ENCODE measurements at places on chromosomes 12 and 14.

DNA sequence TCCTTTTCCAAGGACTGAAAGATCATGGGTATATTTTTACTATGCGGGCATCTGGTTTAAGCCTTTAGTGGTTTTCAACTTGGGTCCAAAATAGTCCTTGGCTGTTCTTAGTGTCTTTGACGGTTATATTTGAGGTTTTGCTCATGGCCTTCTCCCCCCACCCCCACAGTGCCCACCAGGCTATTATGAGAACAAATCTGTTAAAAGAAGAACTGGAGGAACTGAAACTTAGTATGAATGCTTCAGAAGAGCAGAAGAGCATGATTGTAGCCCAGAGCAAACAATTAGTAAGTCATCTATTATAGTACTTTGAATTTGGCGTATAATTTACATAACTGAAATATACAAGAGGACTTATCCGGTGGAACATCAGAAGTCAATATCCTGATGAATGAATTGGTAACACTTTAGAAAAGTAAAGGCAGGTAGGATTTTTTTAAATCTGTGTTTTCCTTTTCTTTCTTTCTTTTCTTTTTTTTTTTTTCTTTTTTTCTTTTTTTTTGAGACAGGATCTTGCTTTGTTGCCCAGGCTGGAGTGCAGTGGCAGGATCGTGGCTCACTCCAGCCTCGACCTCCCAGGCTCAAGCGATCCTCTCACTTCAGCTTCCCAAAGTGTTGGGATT, 71.8 kb upstream of the BCAT1 start:
- DNase-seq: no peak

DNA sequence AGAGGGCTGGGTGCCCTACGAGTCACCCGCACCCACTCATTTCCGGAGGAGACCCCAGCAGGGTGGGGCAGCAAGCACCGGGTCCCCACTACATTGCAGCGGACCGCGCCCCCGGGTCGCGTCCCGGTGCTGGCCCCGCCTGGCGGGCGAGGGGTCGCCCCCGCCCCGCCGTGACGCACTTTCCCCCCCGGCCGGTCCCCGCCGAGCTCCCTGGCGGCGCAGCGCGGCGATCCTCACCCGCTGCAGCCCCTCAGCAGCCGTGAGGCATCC, 106.1 kb downstream of the PRICKLE1 start:
- DNase-seq: no peak

DNA sequence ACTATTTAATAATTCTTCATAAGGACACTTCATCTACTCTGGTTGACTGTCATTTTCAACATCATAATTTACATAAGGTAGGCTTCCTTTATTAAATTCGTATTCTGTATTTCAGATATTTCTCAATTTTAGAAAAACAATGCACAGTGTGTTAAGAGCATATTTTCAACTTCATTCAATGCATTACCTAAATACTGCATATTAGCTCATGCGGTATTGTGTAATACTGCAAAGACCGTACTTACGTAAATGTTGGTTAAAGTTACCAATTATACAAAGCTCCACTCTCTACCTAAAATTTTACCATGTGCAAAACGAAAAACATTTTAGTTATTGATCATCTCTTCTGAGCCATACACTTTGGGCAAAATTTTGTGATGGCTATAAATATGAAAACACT, 62.8 kb downstream of the EXOC5 start:
- no peak for DNase-seq

DNA sequence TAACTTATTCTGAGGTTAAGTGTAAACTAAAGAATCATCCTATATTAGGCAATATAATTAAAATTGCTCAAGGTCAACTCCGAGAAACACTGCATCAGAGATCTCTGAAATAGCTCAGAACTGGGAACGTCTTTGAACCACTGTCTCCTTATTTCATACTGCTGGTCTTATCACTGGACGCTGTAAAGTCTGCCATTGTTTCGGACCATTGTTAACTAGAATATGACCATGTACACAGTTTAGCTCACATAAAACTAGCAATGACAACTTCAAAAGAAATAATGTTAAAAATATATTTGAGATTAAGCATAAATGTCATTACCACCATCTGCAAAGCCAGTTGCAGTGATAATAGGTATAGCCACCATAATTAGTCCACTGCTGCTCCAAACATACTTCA, 2.9 kb downstream of the ABCD2 start:
- no peak for DNase-seq

GRCh38 chr14:102252834-102253801, 51.8 kb downstream of the MOK start:
- DNase-seq: no peak

DNA sequence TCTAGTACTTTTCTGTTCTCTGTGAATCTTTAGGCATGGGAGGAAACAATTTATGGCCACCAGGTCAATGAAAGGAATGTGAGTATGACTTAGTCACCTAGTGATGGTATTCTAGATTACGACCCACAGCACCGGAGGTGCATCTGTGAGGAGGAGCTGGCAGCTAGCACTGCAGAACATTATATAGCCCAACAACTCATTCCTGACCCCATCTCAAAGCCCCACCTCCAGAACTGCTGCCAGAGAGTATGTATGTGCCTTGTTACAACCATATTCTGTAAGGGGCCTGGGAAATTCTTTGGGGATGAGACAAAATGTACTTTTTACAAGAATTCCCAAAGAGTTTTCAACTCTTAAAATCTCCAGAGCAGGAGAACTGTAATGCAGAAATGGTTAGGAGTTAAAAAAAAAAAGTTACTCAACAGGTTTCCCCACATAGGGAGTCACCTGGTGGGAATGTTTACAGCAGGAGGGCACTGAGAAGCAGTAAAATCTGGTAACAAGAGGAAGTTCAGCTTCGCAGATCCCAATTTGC, 34.9 kb upstream of the CERS5 start:
- DNase-seq: no peak

- DNase-seq: no peak
Measured at GRCh38 chr14:64786296-64787149, 82.3 kb downstream of the PLEKHG3 start.

DNA sequence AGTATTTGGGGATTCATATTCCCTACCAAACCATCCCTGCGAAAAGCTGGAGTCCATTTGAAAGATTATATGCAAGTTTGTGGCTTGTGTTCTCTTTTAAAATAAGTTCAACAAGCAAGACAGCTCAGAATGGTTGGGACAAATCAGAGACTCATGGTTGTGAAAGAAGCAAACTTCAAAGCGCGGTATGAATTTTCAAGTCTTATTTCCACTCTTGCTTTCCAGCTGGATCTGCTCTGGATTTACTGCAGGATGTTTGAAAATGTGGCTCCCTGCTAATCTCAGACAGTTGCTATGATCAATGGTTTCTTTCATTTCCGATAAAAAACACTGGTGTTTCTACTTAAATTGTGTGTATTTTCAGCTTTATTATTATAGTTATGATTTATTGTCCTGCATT, 477.5 kb downstream of the RAD51B start:
- DNase-seq: no peak

- no peak for DNase-seq
Measured at GRCh38 chr12:124754949-124755800, 108.5 kb downstream of the SCARB1 start.

- DNase-seq: no peak
Measured at GRCh38 chr12:55728186-55728938, 447 bp downstream of the CD63 start.

- no peak for DNase-seq
Measured at GRCh38 chr12:93722835-93723567, 45.8 kb downstream of the CRADD start.

- DNase-seq: no peak
Measured at GRCh38 chr12:128318341-128318740, 51.4 kb downstream of the TMEM132C start.

DNA sequence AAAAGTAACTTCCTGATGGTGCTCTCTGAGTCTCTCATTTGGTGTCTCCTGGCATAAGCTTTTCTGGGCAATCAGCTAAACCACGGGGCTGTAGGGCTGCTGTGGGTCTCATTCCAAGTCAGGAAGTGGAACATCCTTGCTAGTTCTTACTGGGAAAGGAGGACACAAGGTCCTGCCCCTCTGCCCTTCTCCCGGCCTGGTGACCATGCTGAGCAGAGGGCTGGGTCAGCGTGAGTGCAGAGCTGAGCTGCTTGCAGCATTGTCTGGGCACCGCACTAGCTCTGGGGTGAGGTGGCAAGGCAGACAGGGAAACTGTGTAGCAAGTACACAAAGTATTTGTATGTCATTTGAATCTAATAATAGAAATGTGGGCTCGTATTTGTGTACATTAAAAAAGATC, 45.0 kb upstream of the ASPG start:
- DNase-seq: no peak

- DNase-seq: no peak
Measured at GRCh38 chr14:71481021-71481654, 451.1 kb upstream of the RGS6 start.

DNA sequence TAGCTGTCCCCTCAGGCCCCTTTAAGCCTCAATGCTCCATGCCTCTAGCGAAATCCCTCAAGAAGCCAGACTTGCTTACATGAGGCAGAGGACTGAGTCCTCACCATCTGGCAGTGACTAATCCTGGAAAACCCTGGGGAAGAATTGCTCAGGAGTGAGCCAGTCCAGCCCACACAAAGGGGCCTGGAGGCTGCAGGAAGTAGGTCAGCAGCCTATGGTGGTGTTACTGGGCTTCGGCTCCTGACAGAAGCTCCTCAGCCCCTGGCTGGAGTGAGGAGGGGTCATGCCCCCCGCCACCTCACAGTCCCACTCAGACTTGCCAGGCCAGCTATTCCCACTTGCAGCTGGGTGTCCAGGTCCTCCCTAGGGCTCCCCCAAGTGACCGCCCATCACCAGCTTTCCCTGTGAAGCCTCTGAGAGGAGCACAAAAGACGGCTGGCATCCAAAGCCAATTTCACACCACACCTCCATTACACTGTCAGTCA, 250.5 kb downstream of the DPF3 start:
- no peak for DNase-seq

DNA sequence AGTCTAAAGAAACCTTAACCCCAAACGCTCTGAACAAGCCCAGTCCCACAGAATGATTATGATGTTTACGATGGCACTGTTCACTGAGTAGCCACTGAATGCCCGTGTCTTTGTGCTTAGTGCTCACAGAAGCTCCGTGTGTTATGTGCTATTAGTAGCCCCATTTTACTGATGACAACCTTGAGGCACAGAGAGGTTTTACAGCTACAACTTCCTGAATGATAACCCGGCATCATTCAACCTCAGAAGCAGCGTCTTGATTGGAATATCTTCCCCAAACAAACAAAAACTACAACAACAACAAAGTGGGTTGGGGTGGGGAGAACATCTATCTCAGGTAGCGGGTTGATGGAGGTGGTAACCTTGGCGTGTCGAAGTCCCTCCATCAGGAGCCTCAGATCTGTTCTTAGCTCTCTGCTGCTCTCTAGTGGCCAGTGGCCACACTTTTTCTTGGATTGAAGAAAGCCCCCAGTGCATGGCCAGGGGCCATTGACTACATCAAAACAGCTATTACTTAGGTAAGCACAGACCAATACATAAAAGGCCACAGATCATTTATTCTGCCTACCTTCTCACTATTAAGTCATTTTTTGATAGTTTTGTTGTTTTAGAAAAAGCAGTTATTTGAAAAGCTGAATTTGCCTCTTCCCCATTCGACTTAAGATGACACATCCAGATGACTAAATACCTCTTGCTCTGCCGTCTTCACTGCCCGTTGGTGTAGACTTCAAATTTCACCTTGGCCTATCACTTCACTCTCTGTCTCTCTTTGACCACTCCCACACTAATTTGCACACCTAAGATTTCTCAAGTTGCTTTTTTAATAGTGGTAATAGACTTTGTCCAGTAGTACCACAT, 376.9 kb downstream of the GALC start:
- peak; percentile 40 for DNase-seq

DNA sequence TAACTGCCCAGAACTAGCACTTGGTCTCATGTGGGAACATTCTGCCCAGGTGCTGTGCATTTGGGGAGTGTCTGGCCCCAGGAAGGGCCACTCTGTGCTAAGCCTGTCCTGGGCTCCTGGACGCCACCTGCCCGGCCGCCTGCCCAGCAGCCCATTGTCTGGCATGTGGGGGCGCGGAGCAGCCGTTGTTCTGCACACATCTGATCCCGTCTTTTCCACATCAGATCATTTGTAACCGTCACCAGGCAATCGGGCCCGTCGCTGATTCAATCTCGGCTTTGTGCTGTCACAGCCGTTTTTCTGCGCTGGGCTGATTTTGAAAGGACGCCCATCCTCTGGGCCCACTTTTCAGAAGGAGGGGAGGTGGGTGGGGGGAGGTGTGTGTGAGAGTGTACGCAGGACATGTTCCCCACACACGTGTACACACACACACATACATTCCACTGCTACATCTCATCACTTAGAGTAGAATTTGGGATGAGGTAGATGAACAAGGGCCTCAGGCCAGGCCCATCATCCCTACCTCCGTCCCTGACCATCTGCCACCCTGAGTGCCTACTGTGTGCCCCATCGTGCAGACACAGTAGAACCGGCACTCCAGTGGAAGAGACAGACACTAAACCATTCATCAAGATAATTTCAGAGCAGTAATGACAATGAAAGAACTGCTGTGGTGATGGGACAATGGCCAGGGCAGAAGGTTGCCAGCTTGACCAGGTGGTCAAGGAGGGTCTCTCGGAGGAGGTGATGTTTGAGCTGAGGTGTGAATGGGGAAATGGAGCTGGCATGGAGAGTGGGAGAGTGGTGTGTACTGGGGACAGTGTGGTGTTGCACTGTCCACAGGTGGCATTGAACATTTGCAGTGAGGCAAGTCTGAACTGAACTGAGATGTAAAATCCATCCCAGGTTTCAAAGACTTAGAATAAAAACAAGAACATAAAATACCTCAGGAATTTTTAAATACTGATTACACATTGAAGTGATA, 19.0 kb downstream of the FAM222A start:
- no peak for DNase-seq

- DNase-seq: no peak
Measured at GRCh38 chr12:26767865-26768264, 65.1 kb downstream of the ITPR2 start.

DNA sequence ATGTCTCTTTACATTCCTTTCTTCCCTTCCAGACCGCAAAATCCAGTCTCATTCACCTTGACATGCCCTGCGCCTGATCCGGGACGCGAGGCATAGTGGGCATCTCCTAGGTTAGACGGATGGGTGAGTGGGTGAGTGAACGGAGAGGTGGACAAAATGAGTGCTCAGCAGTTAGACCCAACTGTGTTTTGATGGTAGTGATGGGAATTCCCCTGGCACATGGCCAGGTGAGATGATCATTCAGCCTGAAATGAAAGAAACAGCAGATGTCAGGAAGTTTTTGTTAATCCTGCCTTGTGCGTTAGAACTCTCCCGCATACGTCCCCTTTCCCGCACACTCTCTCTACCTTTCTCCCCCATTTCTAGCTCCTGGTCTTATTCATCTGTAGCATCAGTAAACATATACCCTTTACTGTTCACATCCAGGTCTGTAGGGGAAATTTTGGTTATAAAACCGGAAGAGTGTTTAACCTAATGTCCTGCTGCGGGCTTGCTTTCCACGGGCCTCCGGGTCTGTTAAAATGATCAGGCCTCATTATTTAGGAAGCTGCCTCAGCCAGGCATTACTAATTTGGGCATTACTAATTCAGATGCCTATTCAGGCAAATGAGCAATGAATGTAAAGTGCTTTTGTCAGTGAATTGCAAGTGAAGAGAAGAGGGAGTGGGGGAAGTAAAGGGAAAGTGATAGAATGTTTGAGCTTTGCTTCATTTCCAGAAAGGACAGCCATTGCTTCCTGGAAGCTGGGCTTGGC, 172.8 kb downstream of the ETV6 start:
- peak; percentile 17 for DNase-seq
